ENCODE measurements at places on chromosomes 5 and 9.
A peak's percentile ranks its signal among the peaks of the same experiment; 100 is the strongest.

DNA sequence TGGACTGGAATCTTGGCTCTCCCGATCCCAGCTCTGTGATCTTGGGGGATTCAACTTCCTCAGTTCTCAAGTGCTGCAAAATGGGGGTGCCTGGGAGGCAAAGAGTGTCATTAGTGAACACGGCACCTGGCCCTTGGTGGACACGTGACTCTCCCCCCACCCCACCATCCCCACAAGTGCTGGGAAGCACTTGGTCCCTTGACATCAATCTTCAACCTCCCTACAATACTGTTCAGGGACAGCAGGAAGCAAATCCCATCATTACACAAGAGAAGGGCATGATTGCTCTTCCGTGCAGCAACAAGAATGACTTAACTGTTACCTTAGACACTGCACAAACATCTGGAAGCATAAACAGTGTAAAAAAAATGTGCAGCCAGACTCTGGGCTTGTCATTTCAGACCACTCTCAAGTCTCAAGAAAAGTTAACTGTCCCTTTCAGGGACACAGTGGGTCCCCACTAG, 61.4 kb downstream of the PSMB7 start:
- DNase-seq = no peak

GRCh38 chr9:16460696-16461095, 409.8 kb downstream of the BNC2 start:
- no peak for DNase-seq

- DNase-seq = peak; percentile 44
These were observed 1.1 kb upstream of the NR3C1 start for GRCh38 chr5:143404416-143405062.

- no peak for DNase-seq
These were observed 39.9 kb downstream of the KIF4B start for GRCh38 chr5:155053501-155053900.
